ENCODE measurements at places on chromosomes 6 and 20.
A peak's percentile ranks its signal among the peaks of the same experiment; 100 is the strongest.

GRCh38 chr6:1423578-1423977 is 34.2 kb downstream of the FOXF2 start:
- no peak for DNase-seq

- DNase-seq = no peak
Measured at GRCh38 chr6:128754658-128755256, 128.2 kb upstream of the LAMA2 start.

DNA sequence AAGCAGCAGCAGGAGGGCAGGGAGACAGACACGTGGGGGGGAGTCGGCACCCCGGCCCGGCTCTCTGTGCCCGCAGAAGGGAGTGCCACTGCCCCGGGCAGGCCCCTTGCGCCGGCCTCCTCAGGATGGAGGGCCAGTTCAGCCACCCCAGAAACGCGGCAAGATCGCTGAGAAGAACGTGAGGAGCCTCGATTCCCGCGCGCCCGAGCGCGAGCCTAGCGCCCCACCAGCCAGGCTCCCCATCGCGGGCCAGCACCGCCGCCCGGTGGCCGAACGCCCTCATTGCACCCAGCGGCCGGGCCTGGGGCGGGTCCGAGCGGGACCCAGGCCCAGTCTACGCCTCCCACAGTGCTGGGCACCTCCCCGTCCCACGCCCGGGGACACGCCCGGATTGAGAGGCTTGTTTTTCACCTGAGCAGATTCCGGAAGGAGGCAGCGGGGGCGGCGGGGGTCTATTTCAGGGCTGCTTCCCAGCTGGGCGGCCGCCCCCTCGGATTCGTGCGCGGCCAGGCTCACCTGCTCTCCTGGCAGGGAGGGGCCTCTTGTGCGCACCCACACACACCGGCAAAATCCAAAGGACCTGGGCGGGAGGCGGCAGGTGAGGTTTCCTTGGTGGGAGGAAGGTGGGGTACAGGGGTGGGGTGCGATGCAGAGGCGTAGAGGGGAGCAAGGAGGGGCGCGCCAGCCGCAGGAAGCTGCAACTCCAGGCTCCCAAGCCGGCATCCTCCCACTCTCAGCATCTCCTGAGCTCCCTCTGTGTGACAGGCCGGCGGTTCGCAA is 9.0 kb upstream of the GRM4 start:
- DNase-seq = peak; percentile 52

GRCh38 chr20:16260911-16261310 is 312.3 kb downstream of the KIF16B start:
- no peak for DNase-seq

GRCh38 chr20:24452016-24452415 is 17.4 kb upstream of the SYNDIG1 start:
- DNase-seq = no peak

DNA sequence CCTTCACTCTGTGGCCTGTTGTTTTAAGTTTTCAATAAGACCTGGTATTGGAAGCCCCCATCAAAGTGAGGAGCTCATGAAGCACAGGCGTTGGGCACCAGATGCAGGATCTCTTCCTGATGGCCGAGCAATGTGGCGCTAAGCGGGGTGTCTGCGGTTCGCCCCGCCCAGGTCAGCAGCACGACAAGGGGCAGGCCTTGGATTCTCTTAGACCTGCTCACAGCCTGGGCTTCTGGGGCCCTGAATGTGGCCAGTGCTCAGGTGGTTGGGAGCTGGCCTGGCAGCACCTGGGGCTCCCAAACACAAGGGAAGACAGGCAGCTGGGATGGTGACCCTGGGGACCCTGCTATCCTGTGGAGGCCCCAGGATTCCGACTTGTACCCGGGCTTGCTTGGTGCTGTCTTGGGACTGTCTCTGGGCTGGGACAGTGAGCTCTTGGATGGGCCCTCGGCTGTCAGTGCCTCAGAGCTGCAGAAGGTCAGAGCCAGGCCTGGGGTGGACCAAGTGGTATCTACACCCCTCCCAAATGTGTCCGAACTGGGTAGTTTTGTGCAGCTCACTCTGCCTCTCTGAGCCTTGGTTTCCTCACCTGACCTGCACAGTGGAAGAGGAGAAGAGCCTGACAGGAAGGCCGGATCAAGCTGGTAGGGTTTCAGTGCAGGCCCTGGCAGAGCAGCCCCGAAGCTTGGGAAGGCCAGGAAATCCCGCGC is 69.1 kb downstream of the PHACTR3 start:
- no peak for DNase-seq

DNA sequence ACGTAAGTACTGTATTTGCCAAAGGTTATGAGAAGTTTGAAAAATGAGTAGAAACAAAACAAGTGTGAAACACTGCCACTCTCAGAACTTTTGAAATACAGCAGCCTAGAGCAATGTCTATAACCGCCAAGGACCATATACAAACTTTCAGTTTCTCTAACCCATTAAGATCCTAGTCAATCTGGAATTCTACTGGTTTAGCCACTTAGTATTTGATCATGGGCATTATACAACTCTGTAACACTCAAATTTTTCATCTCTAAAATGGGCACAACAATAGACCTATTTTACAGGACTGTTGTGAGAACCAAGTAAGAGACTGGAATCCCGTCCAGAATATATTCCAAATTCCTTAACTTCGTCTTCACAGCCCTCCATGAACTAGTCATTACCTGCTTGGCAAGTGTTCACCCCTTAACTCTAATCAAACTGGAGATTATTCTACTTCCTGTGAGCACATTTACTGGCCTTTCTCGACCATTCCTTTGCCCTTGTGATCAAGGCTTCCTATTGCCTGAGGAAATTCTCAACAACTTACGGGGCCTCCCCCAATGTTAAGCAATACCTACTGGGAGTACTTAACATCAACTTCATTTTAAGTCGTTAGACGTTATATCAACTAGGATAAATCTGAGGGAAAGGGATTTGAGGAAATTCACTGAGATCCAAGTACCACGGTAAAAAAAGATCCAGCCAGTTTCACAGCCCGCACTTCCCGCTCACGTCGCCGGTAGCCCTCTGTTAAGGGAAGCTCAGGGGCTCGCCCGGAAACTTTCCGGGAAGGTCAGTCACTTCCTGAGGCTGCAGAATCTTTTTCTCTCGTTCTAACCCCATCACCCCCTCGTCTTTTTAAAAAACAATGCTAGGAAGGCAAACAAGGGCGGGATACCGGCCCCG is 1.1 kb downstream of the EIF2S2 start:
- DNase-seq = no peak

DNA sequence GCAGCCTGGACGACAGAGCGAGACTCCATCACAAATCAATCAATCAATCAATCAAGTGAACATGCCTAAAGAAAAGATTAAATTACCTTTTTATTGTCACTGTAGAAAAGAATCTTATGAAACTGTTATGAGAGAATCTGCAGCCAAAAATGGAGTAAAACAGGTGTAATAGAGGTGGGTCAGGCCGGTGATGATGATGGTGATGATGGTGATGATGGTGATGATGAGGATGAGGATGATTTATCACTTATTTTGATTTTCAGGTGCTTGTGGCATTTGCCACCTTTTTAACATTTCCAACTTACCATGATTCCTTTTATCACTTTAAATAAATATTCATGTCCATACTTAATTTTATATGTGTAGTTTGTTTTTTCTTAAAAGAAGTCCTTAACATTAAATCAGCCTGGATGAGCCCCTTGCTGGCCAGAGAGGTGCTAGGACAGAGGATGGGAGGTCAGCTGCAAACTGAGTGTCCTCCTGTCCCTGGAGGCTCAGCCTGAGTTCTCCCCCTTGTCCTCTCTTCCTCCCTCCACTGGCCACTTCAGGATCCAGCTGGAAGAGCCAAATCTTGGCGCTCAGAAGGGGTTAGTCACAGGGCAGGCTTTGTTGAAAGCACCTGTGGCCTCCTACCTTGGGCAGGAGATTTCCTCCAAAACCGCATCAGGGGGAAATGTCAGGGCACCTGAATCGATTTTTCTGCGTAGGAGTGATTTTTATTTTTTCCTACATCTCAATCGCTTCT is 32.6 kb downstream of the SLC2A10 start:
- DNase-seq = no peak

DNA sequence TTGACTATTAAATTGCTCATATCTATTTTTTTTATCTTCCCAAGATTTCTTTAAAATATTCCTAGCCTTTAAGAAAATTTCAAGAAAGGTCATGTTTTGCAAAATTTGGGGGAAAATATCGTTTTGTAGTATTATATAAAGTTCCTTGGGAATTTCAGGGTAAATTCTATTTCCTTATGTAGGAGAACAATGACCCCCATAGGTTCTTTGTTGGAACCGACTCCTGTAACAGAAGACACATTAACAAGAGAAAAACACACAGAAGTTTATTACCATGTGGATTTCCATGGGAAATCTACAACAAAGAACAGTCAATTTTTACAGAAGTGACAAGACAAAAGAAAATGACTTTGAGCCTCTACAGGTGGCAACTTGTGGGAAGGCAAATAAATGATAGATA is 68.1 kb downstream of the ADGB start:
- DNase-seq = no peak

DNA sequence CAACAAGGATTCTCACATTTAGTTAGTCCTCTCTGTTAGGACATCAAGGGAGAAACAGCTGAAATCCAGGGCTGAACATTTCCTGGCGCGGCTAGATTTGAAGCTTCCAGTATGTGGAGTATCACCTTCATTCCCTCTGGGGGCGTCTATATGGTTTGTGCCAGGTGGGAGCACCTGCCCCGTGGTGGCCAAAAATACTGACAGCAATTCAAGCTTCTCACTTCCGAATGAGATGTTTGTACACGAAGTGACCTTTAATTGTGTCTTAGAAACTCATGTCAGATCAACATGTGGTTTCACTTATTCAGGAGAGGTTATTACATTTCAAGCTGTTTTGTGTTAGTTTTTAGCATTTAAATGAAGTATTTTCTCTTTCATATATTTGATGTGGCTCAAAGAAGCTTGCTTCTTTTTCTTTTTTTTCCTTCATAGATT is 67.3 kb upstream of the ZNF217 start:
- no peak for DNase-seq

- DNase-seq = no peak
Measured at GRCh38 chr6:26199773-26200764, 112.8 kb downstream of the HFE start.

DNA sequence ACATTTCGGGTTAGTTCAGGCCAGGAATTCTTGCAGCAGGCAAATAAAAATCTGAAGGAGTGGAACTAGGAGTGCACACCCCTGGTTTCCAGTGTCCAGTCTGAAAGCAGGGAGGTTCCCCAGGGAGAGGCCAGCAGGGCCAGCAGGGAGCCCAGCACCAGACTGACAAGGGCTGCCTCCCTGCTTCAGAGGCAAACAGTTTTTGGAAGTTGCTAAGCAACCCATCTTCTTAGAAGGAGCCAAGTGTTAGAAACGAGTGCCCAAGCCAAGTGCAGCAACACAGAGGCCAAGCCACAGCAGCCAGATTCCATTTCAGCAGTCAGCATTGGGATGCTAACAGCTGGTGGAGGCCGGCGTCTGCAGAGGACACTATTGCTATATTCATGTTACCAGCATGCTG is 179.1 kb downstream of the SYNDIG1 start:
- no peak for DNase-seq

Data from stimulated activated CD4-positive, alpha-beta T cell treated with anti-CD3 and anti-CD28 coated beads, Interleukin-1b, Interleukin-23, amount 100 ng/mL, for 1 hour (primary cell).